Activated naive CD8-positive, alpha-beta T cell treated with anti-CD3 and anti-CD28 coated beads, Interleukin-2, amount 10 ng/mL, durations not matched to agents 7 days and 5 days (primary cell): ENCODE measurements at places on chromosomes 7 and 10.

- no peak for DNase-seq
Observed at GRCh38 chr10:100303724-100304319, 17.3 kb upstream of the BLOC1S2 start.

DNA sequence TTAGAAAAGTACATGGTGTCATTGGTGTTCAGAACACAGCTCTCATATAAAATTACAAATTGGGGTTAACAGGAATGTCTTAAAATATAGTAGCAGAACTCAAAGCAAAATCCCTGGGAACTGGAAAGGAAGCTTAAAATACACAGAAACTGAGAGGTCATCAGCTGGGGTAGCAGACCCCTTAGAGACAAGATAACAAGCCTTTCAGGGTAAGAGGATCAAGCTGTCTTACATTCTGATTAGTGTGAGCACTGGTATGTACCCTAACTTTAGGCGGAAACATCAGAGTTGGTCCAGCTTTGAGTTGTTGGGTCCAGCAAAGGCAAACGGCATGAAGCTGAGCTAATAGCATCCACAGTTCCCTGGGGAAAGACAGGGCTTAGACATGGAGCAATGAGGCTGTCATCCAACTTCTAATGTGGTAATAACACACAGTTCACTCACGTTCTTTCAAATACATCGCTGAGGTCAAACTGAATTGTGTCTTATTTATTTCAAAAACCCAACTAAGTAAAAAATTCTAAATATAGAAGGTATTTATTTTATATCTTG lies 32.6 kb downstream of the ARHGAP21 start:
- no peak for DNase-seq

- no peak for DNase-seq
Observed at GRCh38 chr10:132711613-132712121, 74.3 kb downstream of the NKX6-2 start.

- no peak for DNase-seq
Observed at GRCh38 chr7:2864204-2864985, 20.3 kb upstream of the GNA12 start.

- no peak for DNase-seq
Observed at GRCh38 chr10:69965086-69965485, 87.6 kb upstream of the MACROH2A2 start.

GRCh38 chr10:61974601-61975390 lies 73.3 kb downstream of the ARID5B start:
- DNase-seq, result no peak

DNA sequence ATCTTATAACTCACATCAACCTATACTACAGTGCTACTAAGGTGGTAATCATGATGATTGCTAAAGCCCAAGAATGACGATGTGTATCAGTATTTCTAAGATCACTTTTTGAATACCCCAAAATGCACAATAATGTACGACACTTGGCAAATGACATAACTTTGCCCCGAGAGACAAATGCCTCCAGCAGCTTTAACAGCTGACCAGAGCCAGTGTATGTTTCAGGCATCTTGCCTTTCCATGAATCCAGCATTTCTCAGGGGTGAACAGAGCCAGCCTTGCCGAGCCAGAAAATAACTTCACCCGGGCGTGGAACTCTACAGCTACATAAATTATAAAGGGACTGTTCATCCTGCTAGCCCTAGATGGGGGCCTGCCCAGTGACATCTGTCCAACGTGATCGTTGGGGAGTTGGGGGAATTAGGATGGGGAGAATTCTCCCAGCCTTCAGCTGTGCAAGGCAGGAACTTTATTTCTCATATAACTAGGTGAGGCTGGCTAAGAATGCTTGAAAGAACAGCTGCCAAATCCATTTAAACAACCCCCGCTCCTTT lies 1.8 kb downstream of the IGFBP3 start:
- no peak for DNase-seq
